Upper lobe of left lung (tissue), 6 donors: ENCODE measurements at places on chromosomes 1 and 21.

GRCh38 chr1:65471861-65472332 is 51.4 kb downstream of the LEPR start:
- DNase-seq: no peak

GRCh38 chr1:81254560-81254959 is 546.2 kb upstream of the ADGRL2 start:
- no peak for DNase-seq

DNA sequence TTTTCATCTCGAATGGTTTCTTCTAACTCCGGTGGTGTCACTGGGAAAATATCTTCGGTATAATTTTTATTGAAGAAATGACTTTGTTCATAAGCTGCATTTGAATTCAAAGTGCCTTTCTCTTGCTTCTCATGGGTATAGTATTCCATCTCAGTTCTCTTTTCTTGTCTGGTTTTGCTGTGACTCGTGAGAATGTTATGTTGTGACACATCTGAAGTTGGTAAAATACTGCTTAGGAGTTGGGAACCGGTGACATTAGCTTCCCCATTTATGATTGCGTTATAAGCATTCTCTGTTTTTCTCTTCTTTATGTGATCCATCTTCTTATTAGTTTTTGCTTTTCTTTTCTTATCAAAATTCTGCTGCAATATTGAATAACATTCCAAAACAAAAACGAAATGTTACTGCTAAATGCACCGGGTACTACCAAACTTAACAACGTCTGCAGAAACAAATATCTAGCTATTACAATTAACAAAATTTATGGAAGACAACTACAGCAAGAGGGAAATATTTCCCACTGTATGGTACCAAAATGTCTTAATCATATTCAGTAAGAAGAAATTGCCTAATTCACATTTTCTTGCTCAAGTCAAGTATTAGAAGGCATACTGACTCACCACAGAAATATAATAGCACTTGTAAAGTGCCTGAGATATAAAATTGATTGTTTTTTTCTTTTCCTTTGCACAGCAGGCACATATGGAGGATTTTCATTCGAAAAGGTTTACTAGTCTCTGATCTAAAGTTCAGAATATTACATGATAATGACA is 15.5 kb downstream of the LRIF1 start:
- no peak for DNase-seq

GRCh38 chr1:109351457-109351856 is 44.6 kb upstream of the MYBPHL start:
- DNase-seq: no peak

GRCh38 chr1:165988817-165989216 is 161.4 kb downstream of the UCK2 start:
- no peak for DNase-seq

GRCh38 chr1:214380986-214381695 is 100.2 kb downstream of the SMYD2 start:
- DNase-seq: no peak
